M059J (cell line): ENCODE measurements at places on chromosomes 6 and 20. TPM values are rescaled to one million over a fixed set of nuclear protein-coding genes. Genes with fewer than 3 reads are reported as not detected.

GRCh38 chr6:20353134-20353533, 48.5 kb upstream of the E2F3 start:
- no peak for DNase-seq

Gene FNDC1
- not detected in 2 replicates for total RNA-seq

Gene TULP1
- total RNA-seq: not detected in 2 replicates

DNA sequence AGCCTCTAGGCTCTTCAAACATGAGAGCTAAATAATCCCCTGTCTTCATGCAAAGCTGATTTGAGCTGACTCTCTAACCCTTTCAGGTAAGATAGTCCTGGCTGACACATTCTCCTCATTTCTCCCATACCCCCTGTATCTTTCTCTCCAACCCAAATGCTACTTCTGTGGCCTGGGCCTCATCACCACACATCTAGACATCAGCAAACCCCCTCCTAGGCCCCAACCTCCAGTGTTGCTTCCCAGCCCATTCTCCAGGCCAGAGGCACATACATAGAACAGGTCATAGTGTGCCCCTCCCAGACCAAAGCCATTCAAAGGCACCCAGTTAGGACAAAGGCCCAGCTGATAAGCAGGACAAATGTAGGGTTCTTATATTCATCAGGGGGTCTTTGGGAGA, 84.9 kb downstream of the ANKRD60 start:
- DNase-seq: no peak

DNA sequence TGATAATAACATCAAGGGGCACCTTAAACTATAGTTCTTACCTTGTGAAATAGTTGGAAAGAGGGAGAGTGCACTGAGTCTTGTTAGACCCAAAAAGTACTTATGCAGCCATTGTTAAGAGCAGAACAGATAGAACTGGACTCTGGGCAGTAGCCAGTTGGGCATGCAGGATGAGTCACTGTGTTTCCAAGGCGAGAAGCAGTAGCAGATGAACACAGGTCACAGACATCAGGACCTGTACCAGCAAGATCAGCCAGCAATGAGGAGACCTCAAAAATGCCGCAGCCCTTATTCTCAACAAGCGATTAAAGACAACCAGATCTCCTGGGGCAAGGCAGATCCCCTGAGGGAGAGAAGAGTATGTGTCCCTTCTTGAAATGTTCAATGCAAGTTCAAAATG, 79.0 kb downstream of the SAMD3 start:
- DNase-seq: peak; percentile 63

Gene BACH2
- total RNA-seq: 0.17 TPM in 1 of 2 replicates, not detected in the other

DNA sequence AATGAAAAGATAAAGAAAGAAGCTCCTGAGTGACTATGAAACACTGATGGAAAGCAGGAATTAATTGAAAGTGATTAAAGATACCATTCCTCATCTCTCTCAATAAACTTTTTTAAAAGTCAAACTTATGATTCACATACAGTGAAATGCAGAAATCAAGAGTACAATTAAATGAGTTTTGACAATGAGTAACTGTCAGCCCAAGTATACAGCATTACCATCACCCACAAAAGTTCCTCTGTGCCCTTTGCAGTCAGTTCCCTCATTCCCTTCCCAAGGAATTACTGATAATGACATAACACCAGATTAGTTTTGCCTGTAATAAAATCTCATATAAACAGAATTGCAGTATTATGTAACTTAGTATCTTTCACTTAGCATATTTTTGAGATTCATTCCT, 44.5 kb downstream of the ATG5 start:
- peak; percentile 72 for DNase-seq

DNA sequence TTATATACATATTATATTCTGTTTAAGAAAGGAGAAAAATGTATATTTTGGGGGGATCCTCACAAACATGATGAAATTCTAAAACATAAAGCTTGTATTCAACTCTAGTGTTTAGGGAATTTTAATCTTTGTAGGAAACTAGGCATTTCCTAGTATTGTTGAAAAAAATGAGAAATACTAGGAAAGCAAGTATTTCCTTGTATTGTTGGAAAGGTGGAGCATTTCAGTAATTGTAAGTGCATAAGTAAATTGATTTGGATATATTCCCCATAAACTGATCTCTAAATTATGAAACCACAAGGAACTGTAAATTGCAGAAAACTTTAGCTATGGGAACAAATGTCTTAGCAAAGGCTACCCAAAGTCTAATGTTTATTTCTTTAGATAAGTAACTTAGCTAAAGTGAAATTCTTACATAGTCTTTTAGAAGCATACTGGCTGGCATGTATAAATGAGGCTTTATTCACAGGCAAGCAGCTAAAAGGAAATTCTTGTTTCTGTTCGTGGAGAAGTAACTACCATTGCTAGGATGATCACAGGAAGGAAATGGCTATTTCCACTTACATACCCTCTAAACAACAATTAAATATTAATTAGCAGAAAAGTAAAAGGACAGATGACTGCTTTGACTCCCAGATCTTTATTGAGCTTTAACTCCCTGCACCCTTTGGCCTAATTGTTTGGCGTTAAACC, 19.9 kb upstream of the NRN1 start:
- no peak for DNase-seq

GRCh38 chr6:127608554-127609270, 31.7 kb downstream of the C6orf58 start:
- no peak for DNase-seq

- DNase-seq: peak; percentile 22
These were observed 261.2 kb upstream of the MARCKS start for GRCh38 chr6:113595911-113596376.

DNA sequence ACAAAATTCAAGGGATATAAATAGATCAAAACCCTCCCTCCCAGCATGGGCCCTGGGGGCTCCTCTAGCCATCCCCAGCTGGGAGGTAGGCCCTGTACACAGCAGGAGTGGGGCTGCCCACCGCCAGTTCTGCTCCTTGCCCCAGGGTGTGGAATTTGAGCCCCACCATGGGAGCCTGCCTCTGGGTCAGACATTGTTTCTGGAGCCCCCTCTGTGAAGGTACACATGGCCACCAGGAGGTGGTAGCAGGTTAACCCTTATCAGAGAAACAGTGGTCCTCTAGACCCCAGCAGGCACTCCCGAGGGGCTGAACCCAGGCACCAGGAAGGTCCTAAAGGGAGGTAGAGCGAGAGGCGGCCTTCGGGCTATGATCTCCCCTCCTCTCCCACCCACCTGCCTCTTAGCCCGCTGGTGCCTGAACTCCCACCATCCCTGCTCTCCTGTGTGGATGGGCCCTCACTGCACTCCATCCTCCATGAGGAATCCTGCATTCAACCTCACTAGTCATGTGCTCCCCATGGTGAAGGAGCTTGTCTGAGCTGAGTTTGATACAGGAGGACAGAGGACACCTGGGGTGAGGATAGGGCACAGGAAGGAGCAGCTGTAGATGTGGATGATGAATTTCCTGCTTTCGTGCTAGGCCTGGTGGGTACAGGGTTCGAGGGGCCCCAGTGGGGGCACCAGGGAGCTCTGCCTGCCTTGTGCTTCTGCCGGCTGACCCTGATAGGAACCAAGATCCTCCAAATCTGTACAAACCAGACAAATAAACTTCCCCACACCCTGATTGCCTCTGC, 114.9 kb downstream of the GRM4 start:
- no peak for DNase-seq

Gene C20orf202
- not detected in 2 replicates for total RNA-seq

GRCh38 chr20:23414526-23415188, 6.6 kb downstream of the NAPB start:
- DNase-seq: no peak

Gene MATN4
- total RNA-seq: not detected in 2 replicates

Gene IPCEF1
- total RNA-seq: 0.32 and 1.6 TPM in 2 replicates

Gene PPP1R16B
- total RNA-seq: not detected in 2 replicates

DNA sequence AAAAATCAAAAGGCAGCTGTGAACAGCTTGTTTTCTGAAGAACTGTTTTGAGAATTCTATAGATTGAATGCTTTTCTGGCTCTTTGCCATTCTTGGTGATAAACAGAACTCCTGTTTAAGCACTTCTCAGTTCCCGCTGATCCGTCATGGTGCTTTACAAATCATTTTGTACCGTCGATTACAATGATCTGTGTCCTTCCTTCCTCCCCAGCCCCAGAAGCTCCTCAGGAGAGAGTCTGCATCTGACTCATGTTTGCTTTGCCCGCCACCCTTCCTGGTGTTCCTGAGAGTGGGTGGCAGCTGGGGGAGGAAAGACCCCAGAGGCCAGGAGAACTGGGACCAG, 538.6 kb upstream of the MARCKS start:
- no peak for DNase-seq

DNA sequence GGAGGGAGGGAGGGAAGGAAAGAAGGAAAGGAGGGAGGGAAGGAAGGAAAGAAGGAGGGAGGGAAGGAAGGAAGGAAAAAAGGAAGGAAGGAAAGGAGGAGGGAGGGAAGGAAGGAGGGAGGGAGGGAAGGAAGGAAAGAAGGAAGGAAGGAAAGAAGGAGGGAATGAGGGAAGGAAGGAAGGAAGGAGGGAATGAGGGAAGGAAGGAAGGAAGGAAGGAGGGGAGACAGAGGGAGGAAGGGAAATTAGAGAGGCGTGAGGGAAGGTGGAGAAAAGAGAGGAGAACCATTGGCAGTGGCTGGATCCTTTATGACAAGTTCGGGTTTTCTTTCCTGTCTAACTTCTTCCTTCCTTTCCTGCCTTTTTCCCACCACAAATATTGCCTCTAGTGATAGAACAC, 22.3 kb upstream of the SUPT3H start:
- no peak for DNase-seq

GRCh38 chr6:20919677-20920385, 385.6 kb downstream of the CDKAL1 start:
- no peak for DNase-seq

DNA sequence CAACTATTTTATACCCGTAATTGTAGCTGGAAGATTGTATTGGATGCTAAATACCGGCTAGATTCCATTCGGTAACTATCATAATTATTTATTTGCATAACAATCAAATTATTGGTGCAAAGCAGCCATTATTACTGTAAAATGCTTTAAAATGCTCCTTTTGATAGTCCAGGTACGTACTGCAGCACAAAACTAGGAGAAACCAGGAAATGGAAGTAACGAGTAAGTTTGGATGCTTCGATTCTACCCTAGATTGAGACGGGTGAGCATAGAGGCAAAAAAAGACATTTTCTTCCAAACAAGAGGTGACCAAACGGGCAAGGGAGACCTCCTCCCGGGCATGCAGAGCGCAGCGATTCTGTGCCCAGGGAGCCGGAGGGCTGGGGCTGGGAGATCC, 469 bp upstream of the XRN2 start:
- no peak for DNase-seq

DNA sequence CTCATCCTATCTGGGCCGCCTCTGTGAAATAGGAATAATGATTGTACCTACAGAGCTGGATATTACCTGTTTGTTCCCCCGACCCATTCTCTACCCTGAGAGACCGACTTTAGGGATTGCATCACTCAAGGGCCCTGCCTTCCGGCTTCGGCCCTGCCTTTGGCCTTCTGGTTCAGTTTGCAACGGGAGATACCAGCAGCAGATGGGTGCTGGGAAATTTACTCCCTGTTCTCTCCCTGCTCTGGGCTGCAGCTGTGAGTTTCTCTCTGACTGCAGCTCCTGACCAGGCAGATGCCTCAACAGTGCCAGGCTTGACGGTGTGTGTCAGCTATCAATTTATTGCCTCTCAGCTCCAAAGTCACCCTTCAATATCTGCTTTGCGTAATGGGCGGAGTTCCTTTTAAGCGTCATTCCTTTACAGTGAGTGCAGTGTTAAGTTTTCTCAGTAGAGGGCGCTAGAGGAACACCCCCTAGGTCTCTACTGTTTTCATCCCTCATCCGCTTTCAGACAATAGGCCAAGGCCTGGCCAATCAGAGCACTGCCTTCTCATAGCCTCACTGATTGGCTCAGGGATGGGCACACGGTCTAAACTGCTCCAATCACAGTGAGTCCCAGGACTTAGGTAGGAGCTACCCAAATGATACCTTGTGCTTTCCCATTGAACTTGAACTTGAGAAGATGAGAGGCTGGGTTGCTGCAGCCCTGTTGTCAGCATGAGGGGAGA, 30.0 kb downstream of the KCNG1 start:
- DNase-seq: peak; percentile 71

Gene WFDC5
- total RNA-seq: not detected in 2 replicates

Gene FAM162B
- total RNA-seq: not detected in 2 replicates

Gene ANKRD6
- total RNA-seq: 0.57 and 3.6 TPM in 2 replicates

Gene SLC24A3
- 1.8 and 2.8 TPM in 2 replicates for total RNA-seq

- DNase-seq: no peak
These were observed 37.7 kb downstream of the KIF25 start for GRCh38 chr6:168035098-168035660.

Gene ELOVL2
- 6.2 and 7.1 TPM in 2 replicates for total RNA-seq
